ENCODE measurements at places on chromosomes 7 and 10.

GRCh38 chr10:45515630-45516029 is 141.6 kb downstream of the ALOX5 start:
- no peak for DNase-seq

GRCh38 chr10:108064746-108065260 is 900.3 kb upstream of the SORCS1 start:
- DNase-seq, result no peak

GRCh38 chr10:97002670-97003069 is 170.6 kb downstream of the LCOR start:
- DNase-seq, result no peak

DNA sequence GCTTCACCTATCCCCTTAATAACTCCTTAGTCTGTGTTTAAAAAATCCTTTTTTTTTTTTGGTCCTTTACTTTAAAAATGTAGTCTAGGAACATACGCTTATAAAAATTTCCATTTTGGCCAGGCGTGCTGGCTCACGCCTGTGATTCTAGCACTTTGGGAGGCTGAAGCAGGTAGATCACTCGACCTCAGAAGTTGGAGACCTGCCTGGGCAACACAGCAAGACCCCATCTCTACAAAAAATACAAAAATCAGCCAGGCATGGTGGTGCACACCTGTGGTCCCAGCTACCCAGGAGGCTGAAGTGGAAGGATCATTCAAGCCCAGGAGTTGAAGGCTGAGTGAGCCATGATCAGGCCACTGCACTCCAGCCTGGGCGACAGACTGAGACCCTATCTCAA is 14.8 kb downstream of the KAZALD1 start:
- no peak for DNase-seq

DNA sequence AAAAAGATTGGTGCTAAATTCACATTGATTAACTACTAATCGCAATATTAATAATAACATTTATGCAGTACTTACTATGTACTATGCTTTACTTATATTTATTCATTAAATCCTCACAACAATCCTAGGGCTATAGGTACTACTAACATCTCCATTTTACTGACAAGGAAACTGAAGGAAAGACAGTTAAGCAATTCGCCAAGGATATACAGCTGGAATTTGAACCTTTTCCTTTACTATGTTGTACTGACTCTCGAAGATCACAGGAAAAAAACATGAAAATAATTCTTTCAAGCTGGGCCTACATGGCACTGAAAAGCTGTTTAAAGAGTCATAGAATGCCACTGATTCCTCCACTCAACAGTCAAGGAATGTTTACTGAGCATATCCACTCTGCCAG is 185.4 kb downstream of the IPMK start:
- DNase-seq, result no peak

- no peak for DNase-seq
Observed at GRCh38 chr7:132292803-132293202, 283.5 kb downstream of the PLXNA4 start.

GRCh38 chr10:78769526-78769925 is 299.2 kb upstream of the ZMIZ1 start:
- DNase-seq, result no peak

- no peak for DNase-seq
Observed at GRCh38 chr7:22694597-22695207, 32.3 kb upstream of the IL6 start.

DNA sequence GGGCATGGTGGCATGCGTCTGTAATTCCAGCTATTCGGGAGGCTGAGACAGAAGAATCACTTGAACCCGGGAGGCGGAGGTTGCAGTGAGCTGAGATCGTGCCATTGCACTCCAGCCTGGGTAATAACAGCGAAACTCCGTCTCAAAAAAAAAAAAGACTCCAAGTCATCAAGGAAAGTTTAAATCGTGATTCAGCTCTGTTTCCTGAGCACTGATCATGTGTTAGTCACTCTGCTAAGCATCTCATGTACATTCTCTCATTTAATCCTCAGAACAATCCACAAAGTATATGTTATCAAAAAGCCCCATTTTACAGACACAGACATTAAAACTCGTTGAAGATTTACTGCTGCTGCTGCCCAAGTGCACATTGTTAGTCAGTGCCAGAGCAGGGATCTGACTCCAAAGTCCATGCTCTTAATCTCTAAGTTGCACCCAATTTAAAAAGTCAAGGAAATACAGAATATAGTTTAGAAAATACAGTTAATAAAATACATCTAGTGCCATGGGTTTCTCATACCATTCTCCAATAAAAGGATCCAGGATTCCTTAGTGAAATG is 6.2 kb downstream of the PIK3AP1 start:
- DNase-seq, result no peak

DNA sequence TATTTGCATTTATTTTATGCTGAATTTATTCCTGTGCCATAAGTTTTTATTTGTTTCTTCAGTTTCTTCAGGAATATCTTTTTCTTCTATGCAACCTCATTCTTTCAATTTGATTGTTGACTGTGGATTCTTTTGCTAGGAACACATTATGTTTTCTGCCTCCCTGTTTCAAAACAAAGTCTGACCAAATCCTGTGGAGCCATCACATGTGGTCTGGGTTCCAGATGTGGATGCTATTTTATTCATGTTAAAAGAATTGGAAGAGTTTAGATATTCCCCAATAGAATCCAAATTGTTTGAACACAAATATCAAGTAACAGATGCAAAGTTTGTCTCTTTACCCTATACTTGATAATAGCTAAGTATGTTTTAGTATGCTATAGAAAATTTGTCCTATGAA is 56.8 kb upstream of the LRRC17 start:
- no peak for DNase-seq

DNA sequence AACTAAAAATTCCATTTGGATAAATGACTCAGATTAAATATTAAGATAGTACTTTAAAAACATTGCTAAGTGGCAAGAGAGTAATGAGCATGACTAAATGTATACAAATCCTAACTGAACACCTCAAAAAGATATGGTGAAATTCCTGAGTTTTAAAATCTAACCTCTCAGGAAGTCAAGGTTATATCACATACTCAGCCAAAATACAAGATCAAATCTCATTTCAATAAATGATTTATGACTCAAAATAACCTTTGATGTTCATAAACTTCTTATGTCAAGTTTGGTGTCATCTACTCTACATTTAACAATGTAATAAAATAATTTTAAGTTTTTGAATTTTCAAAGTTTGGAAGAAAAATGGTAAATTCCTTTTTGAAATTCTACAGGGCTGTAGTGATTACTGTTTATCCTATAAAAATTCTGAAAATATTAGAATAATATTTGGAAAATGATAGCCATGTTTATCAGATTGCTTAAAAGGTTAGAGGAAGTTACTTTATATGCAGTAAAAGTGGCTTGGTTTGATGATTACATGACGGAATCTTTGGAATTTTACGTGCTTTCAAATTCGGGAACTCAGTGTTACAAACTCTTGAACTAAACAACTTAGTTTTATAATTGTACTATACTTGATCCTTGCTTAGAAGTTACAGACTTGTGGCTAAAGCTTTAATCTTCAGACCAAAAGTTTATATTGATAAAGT is 43.7 kb downstream of the ASZ1 start:
- DNase-seq, result no peak

Measured in iPS DF 6.9 (cell line).